GM23338 (cell line): ENCODE measurements at places on chromosomes 7 and 10. TPM values are rescaled to one million over a fixed set of nuclear protein-coding genes. Genes with fewer than 3 reads are reported as not detected.

DNA sequence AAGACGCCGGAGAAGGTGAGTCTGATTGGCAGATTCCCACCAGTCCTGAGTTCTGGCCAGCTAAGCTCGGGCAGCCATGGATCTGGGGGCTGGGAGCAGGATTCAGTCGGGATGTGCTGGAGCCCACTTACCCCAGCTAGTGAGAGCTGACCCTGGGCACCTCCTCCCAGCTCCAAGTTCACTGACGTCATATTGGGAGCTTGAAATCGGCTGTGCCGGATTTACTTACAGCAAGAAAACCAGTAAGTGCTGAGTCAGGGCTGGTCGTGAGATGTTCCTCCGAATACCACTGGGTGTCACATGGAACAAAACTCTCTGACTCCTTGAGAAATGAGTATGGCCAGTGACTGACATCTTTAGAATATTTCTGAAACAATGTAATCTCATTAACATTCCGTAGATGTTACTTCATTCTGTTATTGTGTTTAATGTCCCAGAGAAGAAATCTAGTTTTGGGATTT is 621.2 kb downstream of the SDK1 start:
- DNase-seq: peak; percentile 83

DNA sequence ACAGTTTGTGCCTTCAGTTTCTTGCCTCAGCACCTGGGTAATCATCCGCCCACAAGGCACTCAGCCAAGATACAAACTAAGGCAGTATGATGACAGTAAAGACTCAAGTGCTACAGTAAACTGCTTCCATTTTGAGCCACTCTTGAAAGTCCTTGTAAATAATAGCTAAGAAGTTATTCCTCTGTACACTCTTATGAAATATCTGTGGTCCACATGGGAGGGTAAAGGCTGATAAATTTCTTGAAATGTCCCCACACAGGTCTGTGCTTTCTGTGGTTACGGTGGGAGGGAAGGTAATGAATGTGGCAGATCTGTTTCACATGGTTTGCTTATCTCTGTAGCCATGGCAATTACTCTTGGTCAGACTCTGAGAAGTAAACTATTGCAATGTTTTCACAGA is 551.0 kb upstream of the ZWINT start:
- no peak for DNase-seq

GRCh38 chr10:87658858-87659555 is 671 bp upstream of the PAPSS2 start:
- DNase-seq: peak; percentile 84

- no peak for DNase-seq
Measured at GRCh38 chr10:12588091-12588860, 238.9 kb downstream of the CAMK1D start.

DNA sequence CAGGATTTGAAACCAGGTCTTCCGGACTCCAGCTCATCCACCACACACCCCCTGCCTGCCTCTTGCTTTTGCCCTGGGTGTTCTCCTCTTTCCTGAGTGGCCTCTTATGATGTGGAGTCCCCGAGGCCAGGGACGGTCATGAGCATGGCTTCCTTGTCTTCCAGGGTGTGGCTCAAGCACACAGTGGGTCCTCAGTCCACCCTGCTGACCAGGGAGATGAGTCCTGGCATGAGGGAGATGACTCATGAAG is 32.8 kb downstream of the DNAJB12 start:
- no peak for DNase-seq

DNA sequence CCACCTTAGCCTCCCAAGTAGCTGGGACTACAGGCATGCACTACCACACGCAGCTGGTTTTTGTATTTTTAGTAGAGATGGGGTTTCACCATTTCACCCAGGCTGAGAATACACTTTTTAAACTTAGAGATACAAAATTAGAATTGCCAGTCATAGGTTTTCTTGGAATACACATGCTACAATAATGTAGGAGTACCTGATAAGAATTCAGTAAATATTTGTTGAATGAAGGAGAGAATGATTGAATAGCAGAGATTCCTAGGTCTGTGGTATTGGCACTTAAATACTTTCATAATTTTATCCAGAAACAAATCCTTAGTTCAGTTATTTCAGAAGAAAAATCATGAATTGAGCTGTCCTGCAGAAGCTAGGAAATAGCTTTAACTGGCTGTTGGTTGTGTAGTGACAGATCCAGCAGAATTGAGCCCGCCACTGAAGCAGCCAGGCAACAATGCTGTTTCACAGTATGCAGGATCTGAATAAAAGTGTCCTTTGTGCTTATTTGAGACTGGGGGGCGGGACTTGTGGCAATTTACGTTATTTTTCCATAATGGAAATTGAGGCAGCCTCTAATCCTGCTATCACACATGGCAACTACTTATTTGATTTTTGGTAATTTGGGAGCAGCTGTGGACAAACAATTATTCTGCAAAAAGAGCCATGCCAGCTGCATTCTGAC is 31.5 kb downstream of the NRF1 start:
- DNase-seq: no peak

- peak; percentile 75 for DNase-seq
Measured at GRCh38 chr10:15427843-15428414, 56.8 kb upstream of the FAM171A1 start.

DNA sequence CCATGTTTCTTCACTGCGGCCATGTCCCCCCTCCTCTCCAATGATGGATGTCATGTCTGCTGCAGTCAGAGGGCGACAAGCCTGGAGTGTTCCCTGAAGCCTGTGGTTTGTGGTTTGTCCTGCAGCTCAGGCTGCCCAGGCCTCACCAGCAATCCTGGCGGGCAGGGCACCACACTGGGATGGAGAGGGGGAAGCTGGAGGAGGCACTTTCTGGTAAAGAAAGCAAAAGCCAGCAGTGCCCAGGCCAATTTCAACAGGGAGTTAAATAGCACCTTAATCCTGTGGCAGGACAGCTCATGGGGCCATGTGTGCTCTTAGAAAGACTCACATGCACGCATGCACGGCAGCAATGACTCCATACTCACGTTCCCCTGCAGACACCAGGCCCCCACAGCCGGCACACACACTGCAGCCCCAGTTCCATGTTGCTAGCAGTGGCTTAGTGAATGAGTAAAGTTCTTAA is 158.3 kb downstream of the EGFR start:
- no peak for DNase-seq

DNA sequence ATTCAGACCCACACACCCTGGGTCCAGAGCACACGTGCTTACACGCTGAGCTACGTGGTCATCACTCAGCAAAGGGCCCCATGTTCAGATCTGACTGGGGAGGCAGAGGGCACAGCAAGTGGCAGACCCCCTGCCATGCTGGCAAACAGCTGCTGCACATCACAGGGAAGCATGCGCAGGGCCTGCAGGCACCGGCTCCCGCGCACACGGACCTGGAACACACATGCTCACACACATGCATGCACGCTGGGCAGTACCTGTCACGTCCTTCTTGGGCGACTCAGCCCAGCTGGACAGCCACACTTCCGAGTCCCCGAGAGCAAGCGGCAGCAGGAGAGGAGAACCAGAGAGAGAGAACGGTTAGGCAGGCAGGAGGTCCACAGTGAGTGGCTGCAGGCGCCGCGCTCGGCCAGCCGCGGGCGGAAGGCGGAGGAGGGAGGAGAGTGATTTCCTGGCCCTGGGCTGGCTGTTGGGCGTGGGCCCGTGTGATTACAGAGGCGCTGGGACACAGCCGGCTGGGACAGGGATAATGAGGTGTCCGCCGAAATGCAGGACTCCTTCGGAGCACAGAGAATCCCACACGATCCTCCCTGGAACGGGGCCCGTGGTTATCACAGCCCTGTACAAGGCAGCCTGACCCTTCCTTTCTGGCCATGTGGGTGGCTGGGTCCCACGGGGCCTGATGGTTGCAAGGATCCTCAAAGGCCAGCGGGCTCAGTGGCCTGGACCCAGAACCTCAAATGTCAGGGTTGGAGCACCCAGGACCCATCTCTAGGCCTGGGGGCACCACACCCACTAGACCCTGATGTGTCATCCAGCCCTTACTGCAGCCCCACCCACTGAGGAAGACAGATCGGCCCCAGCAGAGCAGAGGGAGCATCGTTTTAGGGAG is 175.1 kb downstream of the NEURL1 start:
- no peak for DNase-seq

DNA sequence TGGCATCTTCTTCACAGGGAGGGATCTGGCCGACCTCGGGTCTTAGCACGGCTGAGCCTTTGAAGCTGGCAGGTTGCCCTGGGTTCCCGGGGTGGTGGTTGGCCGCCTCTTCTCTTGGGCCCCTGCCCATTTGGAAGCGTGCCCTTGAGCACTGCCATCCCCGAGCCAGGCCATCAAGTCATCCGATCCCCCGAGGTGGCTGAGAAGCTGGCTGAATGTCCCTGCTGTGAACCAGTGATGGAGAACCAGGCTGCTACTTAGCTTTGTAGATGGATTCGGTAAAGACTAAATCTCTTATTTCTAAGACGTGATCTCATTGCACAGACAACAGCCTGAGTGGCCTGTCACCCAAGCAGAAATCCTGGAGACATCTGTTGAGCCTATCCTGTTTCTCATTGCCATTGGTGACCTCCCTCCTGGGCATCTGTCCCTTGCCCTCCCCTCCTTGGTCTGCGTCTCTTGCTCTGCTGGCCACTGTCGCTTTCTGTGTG is 74.3 kb downstream of the GRK5 start:
- no peak for DNase-seq

- DNase-seq: peak; percentile 97
Measured at GRCh38 chr7:23471106-23471859, 992 bp upstream of the IGF2BP3 start.

- no peak for DNase-seq
Measured at GRCh38 chr7:70554646-70555045, 577.3 kb upstream of the GALNT17 start.

GRCh38 chr10:93993414-93993781 is 333 bp upstream of the PLCE1 start:
- no peak for DNase-seq

GRCh38 chr7:21281193-21281592 is 146.7 kb upstream of the SP4 start:
- DNase-seq: no peak

DNA sequence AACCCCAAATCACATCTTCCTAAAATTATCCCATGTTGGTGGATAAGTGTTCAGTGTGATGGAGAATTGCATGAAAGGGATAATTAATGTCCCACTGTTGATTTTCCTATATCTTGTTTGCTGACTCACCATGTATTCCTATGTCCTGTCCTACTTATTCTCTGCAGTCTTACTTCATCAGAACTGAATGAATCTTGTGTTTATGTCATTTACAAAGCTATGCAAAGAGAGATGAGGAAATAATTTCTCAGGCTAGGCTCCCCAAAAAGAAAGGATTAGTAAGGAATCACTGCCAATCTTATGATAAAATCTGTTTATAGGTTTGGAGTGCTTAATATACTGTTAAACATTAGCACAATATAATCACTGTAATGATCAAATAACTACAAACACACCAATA is 360.8 kb downstream of the CRPPA start:
- no peak for DNase-seq

DNA sequence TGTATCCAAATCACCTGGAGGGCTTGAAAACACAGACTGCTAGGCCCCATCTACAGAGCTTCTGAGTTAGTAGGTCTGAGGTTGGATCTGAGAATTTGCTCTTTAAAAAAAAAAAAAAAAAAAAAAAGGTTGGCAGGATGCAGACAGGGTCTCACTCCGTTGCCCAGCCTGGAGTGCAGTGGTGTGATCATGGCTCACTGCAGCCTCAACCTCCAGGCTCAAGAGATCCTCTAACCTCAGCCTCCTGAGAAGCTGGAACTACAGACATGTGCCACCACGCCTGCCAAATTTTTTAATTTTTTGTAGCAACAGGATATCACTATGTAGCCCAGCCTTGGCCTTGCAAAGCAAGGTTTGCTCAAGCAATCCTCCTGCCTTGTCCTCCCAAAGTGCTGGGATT is 8.0 kb downstream of the GDI2 start:
- DNase-seq: no peak

DNA sequence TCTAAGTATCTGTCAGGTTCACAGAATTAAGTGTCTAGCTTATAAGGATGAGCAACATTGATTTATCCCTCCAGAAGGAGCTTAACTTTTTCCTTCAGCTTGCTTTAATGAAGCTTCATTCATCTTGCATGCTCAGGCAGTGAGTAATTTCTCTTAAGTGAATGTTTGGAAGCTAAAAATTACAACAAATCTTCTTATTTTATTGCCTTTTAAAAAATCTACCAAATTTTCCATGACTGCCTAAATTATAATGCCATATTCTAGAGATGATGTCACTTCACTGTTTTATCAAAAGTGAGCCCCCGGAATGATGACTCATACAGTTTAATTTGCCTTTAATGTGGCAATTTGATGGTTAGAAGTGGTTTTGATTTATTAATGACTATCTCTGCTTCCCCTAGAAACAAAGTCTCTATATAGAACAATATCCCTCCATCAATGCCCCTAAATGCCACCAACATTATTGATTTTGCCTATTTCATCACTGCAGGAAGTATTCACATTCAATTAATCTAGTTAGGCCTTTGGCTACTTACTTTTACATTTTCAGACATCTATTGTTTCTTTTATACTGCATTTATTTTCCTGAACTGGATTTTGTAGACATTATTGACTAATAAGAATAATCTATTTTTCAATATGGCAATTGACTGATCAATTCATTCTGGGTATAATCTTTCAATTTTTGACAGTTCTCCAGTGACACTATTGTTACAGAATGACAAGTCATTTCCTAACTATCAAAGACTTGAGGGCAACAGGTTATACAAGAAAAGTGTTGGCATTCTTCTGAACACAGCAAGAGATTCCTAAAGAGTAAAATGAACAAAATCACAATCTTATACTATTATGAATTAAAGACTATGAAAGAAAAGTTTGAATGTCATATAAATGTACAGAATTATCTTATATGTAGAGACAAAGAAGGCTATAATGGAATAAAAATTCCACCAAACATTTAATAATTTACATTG is 139.3 kb upstream of the ODAD2 start:
- no peak for DNase-seq

GRCh38 chr7:47801423-47801822 is 146.8 kb downstream of the PKD1L1 start:
- no peak for DNase-seq

- no peak for DNase-seq
Measured at GRCh38 chr7:116356979-116357378, 142.6 kb upstream of the CAV2 start.

- no peak for DNase-seq
Measured at GRCh38 chr7:36597090-36597773, 127.1 kb downstream of the AOAH start.

- DNase-seq: no peak
Measured at GRCh38 chr10:62873866-62874265, 57.7 kb upstream of the EGR2 start.

AKR1C1 gene
- total RNA-seq: 2.9 and 5.1 TPM in 2 replicates

OR2A7 gene
- total RNA-seq: 1.6 and 2.2 TPM in 2 replicates

AP1S1 gene
- 60.6 and 62.9 TPM in 2 replicates for total RNA-seq

XRCC2 gene
- 25.7 and 33.2 TPM in 2 replicates for total RNA-seq

TEX36 gene
- total RNA-seq: not detected in 2 replicates

IDI1 gene
- total RNA-seq: 147 and 154 TPM in 2 replicates

SPDYE5 gene
- total RNA-seq: not detected in 2 replicates

DNAH11 gene
- total RNA-seq: 4.7 and 9.3 TPM in 2 replicates

CALHM3 gene
- total RNA-seq: 0.14 TPM in 1 of 2 replicates, not detected in the other

ZRANB1 gene
- total RNA-seq: 26.7 and 27.8 TPM in 2 replicates

OR2A42 gene
- total RNA-seq: 0.27 and 0.28 TPM in 2 replicates

SLC18A2 gene
- 7.8 and 8.7 TPM in 2 replicates for total RNA-seq

GPR85 gene
- total RNA-seq: 0.35 and 0.47 TPM in 2 replicates
